Stimulated activated CD8-positive, alpha-beta memory T cell treated with anti-CD3 and anti-CD28 coated beads, Interleukin-7, amount 100 ng/mL, for 1 hour (primary cell): ENCODE measurements at places on chromosomes 7 and 10.

- no peak for DNase-seq
These were observed 69.0 kb upstream of the RAB11FIP2 start for GRCh38 chr10:118115701-118116100.

- DNase-seq: no peak
These were observed 17.6 kb downstream of the NUDCD3 start for GRCh38 chr7:44472843-44473242.

DNA sequence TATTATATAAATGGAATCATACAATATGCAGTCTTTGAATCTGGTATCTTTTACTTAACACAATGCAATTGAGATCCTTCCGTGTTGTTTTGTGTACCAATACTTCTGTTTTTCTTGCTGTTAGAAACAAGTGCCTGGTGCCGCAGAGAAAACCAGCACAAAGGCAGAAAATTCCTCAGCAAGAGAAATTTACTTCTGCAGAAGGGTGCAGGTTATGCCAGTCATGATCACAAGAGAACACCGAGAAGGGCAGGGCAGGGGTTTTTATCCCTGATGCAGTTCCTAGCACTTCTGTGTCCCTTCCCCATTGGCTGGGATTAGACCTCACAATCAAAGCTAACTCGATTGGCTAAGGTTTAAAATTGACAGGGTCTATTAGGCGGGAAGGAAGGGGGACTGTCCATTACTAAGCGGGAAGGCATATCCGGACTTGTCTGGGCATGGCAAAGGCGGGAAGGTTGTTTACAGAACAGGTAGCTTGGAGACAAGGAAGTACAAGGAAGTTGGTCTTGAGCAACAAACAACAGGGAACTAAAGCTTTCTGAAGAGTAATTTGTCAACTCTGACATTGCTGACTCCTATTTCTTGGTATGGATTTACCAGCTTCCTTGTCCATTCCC, 2.4 kb upstream of the ZNF33B start:
- no peak for DNase-seq

GRCh38 chr10:34607894-34608293, 207.2 kb downstream of the PARD3 start:
- no peak for DNase-seq

DNA sequence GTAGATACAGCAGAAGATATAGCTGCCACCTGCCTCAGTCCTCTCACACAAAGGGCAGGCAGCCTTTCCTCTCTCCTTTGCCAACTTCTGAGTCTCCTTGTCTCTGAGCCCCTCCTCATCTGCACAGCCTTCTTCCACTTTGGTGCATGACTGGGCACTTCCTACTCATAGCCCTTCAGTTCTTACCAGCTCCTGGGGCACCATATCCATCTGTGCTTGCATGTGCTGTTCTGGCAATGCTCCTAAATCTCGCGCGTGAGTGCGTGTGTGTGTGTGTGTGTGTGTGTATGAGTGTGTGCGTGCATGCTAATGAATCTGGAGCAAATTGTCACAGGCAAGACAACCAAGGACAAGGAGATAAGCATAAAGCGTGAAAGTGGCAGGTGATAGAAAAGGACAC, 1271.6 kb upstream of the SORCS1 start:
- DNase-seq: no peak

GRCh38 chr7:18013936-18014335, 13.7 kb downstream of the PRPS1L1 start:
- no peak for DNase-seq

GRCh38 chr7:36621396-36621795, 102.9 kb downstream of the AOAH start:
- DNase-seq: no peak

GRCh38 chr10:124569623-124570470, 108.2 kb downstream of the LHPP start:
- DNase-seq: no peak

GRCh38 chr7:55871932-55872485, 9.5 kb upstream of the SEPTIN14 start:
- DNase-seq: no peak

DNA sequence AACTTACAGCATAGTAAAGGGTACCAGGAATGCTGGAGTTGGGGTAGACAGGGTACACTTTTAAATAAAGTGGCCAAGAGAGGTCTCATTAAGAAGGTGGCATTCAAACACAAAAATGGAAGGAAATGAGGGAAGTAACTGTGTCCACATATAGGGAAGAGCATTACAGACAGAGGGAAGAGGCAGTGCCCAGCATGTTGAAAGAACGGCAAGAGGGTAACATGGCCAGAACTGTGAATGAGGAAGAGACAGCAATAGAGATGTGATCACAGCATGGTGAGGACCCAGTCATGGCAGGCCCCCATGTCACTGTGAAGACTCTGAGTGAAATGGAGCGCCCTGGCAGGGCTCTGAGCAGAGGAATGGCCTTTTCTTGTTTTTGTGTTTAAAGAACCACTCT, 35.1 kb upstream of the ZNRF2 start:
- no peak for DNase-seq

DNA sequence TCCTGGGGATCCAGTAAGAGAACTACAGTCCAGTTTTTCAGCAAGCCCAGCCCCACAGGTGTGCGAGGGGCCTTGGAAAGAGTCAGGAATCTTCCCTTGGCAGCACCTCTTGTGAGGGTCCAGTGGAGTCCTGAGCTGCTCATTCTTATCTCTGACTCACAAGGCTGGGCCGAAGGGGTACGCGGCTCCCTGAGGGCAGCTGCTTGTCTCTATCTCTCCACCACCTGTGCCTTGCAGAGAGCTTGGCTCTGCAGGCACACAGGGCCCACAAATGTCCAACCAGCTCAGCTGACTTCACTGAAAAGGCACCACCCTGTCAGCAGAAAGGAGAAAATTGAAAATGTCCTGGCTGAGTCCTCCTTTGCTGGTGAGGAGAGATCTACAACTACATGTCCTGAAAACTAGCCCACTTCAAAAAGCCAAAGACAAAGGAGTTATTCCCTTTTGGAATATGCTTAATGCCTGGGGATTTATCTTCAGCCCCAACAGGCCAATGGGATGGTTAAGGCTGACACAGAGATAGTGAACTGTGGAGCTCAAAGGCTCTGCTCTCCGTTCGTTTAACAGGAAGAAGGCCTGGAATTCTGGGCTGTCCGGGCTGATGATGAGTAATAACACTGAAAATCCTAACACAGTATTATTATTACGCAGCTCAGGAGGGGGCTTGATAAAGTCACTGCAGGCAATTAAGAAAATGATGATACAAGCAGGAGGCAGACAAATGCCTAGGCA, 23.4 kb downstream of the UROS start:
- DNase-seq: no peak

GRCh38 chr7:65404020-65404419, 30.4 kb downstream of the ZNF92 start:
- DNase-seq: no peak

DNA sequence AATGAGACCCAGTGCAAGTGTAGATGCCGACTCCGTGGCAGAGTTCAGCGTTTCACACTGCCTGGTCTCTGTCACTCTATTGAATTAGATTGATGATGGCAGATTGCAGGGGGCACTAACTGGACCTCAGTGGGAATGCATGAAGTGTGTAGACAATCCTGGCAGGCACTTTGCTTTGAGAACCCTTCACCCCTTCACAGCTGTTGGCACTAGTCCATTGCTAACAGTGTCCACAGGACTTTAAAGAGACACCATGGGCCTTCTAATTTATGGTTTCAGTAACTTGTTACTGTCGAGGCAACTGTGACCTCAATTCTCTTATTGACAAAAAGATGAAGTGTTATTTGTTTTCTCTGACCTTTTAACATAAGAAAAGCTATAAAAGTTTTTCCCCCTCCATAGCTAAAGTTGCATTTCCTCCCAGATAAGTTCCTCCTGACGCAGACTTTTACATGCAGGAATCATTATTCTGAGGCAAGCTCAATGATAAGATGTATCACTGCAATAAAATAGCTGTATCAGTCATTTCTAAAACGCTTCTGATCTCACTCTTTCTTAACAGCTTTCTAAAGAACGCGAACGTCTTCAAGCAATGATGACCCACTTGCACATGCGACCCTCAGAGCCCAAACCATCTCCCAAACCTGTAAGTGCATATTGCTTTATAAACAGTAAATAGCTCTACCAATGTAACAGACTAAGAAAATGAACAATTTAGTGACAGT, 238.9 kb downstream of the FOXP2 start:
- DNase-seq: no peak

DNA sequence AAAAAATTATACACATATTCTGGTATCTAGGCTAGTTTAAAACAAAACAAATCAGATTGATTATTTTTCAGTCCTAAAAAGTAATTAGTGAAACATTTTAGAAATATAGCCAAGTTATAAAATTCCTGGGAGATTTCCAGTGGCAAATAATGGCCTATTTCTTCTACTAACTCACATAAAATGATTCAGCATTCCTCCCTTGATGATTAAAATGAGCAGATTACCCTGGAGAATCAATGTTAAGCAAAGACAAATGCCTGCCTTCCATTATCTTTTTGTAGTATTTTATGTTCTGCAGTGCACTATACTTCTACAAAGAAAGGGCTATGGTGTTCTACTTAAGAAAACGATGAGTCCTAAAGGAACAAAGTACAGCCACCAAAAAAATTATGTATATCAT, 53.6 kb downstream of the PARD3 start:
- DNase-seq: no peak

DNA sequence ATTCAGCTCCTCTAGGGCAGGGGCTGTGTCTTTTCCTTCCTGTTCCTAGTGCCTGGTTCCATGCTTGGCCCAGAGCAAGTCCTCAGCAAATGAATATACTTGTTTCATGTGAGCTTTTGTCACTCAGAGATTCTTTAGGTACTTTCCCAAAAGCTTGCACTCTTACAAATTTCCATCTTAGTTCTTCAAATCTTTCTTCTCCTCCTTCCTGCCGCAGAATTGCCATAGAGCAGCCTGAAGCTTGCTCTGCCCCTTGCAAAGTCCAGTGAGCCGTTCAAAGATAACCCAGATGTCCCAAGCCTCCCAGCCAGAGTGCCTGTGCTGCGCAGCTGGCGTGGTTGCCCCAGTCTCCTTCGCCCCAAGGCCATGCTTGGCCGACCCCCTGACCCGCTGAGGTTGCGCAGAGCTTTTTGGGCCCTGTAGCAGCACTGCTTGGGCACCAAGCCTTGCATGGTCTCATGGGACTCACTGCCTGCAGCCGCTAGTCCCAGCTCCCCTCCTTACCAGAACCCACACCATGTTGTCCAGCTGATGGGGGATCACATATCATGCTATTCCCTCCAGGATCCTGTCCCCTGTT, 20.7 kb downstream of the CHST3 start:
- DNase-seq: no peak

GRCh38 chr10:129193148-129193547, 273.9 kb upstream of the MGMT start:
- no peak for DNase-seq

- DNase-seq: no peak
These were observed 236.4 kb downstream of the HGF start for GRCh38 chr7:81533426-81533825.

DNA sequence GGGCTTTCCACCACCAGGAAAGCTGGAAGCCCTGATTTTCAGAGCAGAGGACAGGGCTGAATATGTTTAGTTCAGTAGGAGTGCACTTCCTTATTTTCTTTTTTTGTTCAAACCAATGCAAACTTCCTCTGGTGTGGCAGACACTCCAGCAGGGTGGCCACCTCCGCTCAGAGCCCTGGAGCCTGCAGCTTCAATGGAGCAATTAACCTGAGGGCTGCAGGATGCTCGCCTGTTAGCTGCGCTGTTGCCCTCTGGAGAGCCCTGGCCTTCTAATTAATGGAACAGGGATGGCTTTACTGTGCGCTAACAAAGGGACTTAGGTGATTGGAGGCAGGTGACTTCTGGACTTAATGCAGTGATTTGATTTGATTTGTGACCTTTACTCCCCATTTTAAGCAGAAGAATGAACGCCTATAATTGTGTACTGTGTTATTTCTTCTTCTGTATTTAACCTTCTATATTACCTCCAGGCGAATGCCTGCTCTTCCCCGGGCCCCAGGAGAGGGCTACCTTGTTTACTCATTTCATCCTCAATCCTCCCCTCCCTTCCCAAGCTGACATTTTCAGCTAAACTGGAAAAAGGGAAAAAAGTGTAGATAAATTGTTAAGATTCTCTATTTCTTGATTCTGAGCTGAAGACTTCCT, 123.0 kb upstream of the CTBP2 start:
- no peak for DNase-seq

- no peak for DNase-seq
These were observed 42.2 kb upstream of the TCF7L2 start for GRCh38 chr10:112907893-112908292.

GRCh38 chr7:30663414-30663813, 18.8 kb downstream of the CRHR2 start:
- DNase-seq: no peak

DNA sequence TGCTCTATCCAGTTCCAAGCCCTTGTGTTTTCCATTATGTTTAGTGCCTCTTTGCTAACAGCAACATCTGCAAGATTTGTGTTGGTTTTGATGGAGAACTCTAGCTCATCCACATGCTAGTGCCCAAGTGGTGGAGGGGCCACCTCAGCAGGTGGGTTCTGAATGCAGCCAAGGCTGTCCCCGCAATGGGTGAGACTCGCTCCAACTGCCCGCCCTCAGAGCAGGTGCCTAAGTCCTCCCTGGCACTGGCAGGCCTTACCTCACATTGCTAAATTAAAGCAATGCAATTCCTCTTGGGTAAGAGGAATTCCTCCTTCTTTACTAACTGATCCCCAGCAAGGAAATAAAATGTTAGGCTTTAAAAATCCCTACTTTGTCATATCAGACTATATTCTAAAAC, 146.8 kb downstream of the ADCY1 start:
- no peak for DNase-seq

DNA sequence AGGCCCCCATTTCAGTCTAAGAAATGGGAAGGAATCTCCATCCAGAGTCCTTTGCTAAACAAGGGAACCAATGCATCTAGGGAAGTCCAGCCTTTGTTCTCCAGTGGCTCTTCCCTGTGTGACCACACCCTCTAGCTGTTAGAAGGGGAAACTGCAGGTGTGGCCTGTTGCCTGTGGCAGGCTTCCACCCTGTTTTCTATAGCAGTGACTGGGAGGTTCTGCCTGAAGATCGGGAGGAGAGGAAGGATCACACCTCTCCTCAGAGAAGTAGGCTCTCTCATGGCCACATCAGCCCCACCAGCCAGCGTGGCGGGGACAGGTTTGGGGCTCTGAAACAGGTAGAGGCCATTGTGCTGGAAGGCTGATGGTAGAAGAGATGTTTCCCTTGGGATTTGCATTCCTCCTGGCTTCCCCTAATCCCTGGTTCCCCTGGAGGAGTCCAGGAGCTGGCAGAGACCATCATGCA, 47.7 kb upstream of the TRIM8 start:
- no peak for DNase-seq

GRCh38 chr7:115632636-115633035, 397.9 kb downstream of the TFEC start:
- DNase-seq: no peak

- no peak for DNase-seq
These were observed 116.8 kb downstream of the MAD1L1 start for GRCh38 chr7:2115760-2116447.

GRCh38 chr7:47764746-47765145, 182.8 kb upstream of the TNS3 start:
- DNase-seq: no peak

DNA sequence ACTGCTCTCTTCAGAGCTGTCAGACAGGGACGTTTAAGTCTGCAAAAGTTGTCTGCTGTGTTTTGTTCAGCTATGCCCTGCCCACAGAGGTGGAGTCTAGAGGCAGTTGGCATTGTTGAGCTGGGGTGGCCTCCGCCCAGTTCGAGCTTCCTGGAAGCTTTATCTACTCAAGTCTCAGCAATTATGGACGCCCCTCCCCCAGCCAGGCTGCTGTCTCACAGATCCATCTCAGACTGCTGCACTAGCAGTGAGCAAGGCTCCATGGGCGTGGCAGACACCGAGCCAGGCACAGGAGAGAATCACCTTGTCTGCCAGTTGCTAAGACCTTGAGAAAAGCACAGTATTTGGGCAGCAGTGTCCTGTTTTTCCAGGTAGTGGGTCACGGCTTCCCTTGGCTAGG, 98.1 kb downstream of the SDHAF3 start:
- DNase-seq: no peak
